ENCODE measurements at places on chromosomes 4 and X.
A peak's percentile ranks its signal among the peaks of the same experiment; 100 is the strongest.

- no peak for DNase-seq
These were observed 367.8 kb upstream of the RASGEF1B start for GRCh38 chr4:81839347-81840042.

GRCh38 chr4:74327762-74328161, 19.5 kb downstream of the EPGN start:
- DNase-seq = no peak

DNA sequence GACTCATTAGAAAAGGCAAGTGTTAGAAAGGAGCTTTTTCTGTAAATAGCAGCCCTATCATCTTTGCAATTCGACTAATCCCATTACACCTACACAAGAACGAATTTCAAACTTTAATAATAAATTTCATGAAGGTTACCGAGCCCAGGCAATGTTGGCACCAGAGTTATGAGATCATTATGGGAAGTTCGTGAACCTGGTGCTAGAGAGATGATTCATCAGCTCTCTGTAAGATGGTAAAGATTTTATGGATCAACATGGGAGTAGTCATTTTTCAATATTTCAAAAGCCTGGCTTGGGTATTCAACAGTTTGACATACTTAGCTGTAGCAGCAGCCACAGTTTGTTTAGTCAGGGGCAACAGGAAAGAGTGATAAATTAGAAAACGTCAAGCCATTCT, 35.8 kb downstream of the AMELX start:
- DNase-seq = no peak

DNA sequence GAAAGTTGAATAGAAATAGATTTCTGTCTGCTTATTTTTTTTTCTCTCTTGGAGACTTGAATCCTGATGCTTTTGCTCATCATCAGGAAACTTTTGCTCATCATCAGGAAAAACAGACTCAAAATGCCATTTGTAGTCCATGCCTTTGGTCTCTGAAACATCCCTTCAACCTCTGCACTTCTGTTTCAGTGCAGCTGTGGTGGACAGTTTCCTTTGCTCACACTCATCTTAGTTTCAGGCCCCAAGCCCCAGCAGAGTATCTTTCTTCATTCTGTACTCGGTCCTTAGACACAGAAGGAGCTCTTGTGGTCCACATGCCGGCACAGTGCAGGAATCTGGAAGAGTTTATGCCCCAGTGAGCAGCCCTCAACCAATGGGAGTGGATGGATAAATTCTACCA, 337.9 kb downstream of the PPP3CA start:
- DNase-seq = no peak

DNA sequence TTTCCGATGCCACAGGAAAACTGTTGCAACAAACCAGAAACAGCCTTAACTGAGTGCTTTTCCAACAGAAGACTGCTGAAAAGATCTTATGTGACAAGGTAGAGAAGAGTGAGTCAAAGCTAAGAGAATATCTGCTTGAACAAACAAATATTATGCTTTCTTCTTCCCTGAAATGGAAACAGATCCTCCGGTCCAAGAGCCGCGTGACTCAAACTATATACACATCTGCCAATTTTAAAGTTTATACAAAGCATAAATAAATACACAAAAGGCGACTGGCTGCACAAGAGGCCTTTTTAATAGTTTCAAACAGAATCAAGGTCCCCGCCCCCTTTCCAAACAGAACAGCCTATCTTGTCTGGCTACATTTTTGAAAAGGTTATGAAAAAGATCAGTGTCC, 329.7 kb upstream of the F9 start:
- no peak for DNase-seq

- no peak for DNase-seq
These were observed 24.6 kb downstream of the SEPTIN11 start for GRCh38 chr4:76974150-76974549.

DNA sequence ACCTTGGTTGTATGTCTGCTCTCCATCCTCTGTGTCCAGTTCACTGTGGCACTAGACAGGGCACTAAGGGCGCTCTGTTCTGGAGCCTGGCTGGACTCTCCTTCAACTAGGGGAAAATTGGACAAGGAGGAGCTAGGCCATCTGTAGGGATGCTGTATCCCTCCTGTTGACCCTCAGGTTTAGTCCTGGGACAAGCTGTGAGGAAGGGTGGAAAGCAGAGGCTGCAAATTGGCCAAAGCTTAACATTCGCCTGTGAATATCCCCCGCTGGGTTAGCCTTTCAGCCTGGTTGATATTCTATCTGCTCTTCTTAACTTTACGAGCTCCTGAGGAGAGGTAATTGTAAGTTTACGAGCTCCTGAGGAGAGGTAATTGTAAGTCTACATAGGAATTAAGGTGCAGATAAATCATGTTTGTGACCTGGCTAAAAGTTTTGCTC, 64.4 kb upstream of the ENPEP start:
- DNase-seq = no peak

DNA sequence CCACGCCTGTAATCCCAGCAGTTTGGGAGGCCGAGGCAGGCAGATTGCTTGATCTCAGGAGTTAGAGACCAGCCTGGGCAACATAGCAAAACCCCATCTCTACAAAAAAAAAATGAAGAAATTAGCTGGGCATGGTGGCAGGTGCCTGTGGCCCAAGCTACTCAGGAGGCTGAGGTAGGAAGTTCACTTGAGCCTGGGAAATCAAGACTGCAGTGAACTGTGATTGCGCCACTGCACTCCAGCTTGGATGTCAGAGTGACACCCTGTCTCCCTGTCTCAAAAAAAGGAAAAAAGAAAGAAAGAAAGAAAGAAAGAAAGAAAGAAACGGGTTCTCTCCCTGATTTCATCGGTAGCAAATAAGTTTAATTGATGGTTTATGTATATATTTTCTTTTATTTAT, 64.6 kb upstream of the ESX1 start:
- DNase-seq = no peak

GRCh38 chr4:138259824-138260223, 17.7 kb upstream of the SLC7A11 start:
- no peak for DNase-seq

- peak; percentile 66 for DNase-seq
These were observed 17.5 kb downstream of the PALLD start for GRCh38 chr4:168514249-168514852.

DNA sequence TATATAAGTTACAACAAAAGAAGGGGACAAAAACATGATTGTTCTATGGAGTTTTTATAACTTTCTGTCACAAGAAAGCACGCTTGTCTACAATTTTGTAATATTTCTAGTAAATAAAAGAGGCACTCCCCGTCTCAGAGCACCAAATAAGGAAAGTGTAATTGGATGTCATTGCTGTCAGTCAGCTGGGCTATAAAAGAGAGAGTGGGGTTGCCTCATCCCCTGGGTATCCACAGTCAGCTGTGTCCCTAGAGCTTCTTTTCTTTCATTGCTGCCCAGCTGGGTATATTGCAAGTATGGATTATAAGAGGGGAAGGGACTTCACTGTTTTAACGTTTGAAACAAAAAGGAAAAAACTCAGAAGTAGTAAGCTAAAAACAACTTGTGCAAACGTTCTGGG, 61.3 kb downstream of the NPNT start:
- no peak for DNase-seq

DNA sequence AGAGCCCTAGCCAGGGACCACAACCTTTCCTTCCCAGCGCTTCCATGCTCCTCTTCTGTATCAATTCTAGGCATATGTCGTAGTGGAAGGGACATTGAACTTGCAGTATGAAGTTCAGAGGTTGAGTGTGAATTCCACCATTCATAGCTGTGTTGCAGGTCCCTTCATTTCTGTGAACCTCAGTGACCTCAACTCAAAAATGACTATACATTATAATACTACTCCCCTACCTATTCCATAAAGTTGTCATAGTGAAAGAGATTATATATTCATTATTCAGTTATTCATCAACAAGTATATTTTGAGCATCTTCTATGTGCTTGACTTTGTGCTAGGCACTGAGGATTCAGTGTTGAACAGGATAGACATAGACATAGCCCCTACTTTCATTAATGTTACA, 28.0 kb downstream of the SH3BGRL start:
- DNase-seq = no peak

DNA sequence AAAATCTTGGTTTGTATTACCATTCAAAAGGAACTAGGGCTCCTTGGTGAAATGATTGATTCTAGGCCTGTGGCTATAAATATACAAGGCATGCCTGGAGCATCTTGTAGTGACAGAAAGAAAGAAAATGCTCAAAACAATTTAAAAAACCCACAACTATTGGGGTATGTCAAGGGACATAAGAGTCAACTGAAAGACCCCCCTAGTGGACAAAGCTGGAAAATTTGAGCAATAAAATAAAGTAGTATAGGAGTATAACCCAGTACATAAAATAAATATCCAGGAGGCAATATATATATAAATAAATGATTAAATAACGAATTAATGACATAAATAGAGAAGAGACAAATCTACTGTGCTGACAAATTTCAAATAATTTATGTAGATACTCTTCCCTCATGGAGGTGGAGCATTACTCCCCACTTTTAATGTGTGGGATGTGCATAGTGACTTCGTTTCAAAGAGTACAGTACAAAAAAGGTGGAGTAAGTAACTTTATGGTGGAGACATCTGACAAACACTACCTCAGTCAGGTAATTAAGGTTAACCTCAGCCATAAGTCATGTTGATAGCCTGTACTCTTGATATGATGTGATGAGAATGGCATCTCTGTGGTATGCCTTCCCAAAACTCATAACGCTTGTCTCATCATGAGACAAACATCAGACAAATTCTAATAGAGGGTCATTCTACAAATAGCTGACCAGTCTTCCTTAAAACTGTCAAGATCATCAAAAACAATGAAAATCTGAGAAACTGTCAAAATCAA, 185.0 kb upstream of the GLRA2 start:
- no peak for DNase-seq

DNA sequence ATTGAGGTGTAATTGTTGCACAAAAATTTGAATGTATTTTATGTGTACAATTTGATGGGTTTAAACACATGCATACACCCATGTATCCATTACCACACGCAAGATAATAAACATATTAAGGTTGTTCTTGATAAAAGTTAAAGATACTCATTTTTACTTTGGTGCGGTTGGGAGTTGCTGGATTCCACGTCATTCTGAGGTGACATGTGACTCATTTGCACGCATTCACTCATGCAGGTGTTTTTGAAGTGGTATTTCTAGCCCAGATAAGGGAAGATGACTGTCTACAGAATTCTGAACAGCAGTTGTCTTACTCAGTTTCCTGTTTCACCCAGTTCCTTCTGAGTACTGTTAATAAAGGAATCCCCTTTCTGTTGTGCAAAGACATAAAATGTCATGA, 142.0 kb downstream of the RTL3 start:
- no peak for DNase-seq

DNA sequence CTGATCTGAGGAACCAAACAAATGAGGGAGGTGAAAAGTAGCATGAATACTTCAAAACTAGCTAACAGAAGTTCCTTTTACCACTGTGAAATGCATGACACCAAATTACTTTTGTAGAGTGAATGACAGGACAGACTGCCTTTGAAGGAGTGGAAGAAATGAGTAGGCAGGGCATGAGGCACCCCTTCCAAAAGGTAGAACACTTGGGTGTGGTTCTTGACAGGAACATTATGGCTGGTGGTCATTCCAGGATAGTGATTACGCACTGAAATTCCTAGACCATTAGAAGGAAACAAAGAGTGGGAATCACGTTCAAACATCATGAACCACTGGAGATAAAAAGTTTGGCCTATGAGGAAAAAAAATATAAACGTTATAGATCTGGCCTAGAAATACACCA, 4.9 kb downstream of the HUWE1 start:
- no peak for DNase-seq

DNA sequence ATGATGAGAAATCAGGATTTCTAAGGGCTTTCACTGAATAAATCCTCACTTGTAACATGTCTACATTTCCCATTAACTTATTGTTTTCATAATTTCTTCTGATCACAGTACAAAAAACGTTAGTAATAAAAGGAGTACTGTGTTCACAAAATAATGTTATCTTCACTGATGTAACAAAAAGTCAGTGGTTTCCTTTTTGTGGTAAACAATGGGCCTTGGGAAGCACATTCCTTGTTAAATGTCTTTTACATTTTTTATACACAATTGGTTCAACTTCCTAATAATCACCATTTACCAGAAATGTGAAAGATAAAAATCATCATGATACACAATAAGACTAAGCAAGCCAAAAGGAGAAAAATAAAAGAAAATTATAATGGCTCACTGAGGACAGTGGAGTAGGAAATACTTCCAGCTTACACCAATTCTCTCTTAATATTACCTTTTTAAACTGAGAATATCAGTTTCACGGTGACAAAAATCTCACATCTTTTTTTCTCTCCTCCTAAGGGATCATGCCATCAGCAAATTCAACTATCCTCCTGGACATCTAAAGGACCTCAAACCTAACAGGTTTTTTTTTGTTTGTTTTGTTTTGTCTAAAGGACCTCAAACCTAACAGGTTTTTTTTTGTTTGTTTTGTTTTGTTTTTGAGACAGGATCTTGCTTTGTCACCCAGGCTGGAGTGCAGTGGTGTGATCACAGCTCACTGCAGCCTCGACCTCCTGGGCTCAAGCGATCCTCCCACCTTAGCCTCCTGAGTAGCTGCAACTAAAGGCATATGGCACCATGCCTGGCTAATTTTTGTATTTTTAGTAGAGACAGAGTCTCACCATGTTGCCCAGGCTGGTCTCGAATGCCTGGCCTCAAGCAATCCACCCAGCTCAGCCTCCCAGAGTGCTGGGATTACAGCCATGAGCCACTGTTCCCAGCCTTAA, 57.3 kb downstream of the FRYL start:
- no peak for DNase-seq

- DNase-seq = no peak
These were observed 351.4 kb upstream of the GATB start for GRCh38 chr4:152112190-152112589.
